H4 (cell line): ENCODE measurements at places on chromosomes 11 and 22. TPM values are rescaled to one million over a fixed set of nuclear protein-coding genes. Genes with fewer than 3 reads are reported as not detected.

The HNRNPUL2 gene
- 4.7 and 5.0 TPM in 2 replicates for total RNA-seq

The DRD4 gene
- total RNA-seq: not detected in 2 replicates

The APLNR gene
- total RNA-seq: 0.10 TPM in 1 of 2 replicates, not detected in the other

The IMMP1L gene
- 44.4 and 101 TPM in 2 replicates for total RNA-seq

The UCP3 gene
- total RNA-seq: not detected in 2 replicates

The PLAAT5 gene
- total RNA-seq: not detected in 2 replicates

The HEPHL1 gene
- total RNA-seq: not detected in 2 replicates

The DYNC2H1 gene
- total RNA-seq: 6.1 and 10.0 TPM in 2 replicates

The LMNTD2 gene
- total RNA-seq: 1.4 and 2.6 TPM in 2 replicates

The FGF4 gene
- total RNA-seq: 0.02 TPM in 1 of 2 replicates, not detected in the other

The MYRF gene
- total RNA-seq: 1.0 and 1.2 TPM in 2 replicates

The SYCE3 gene
- not detected in 2 replicates for total RNA-seq

The LSP1 gene
- total RNA-seq: 3.3 TPM in 2 replicates

The CEP126 gene
- 1.1 and 1.2 TPM in 2 replicates for total RNA-seq

The RASL10A gene
- total RNA-seq: not detected in 2 replicates

The POU2AF1 gene
- not detected in 2 replicates for total RNA-seq

The ASCC2 gene
- 12.9 and 16.0 TPM in 2 replicates for total RNA-seq

The XPNPEP3 gene
- 7.9 and 16.7 TPM in 2 replicates for total RNA-seq

The SCGB1D2 gene
- not detected in 2 replicates for total RNA-seq

The EIF3L gene
- 478 and 514 TPM in 2 replicates for total RNA-seq

The ARHGAP32 gene
- 4.8 and 5.1 TPM in 2 replicates for total RNA-seq

The XKR3 gene
- 0.06 TPM in 1 of 2 replicates, not detected in the other for total RNA-seq
